ENCODE measurements at places on chromosomes 2 and 18.

GRCh38 chr18:23176701-23177432 is 41.6 kb downstream of the CABLES1 start:
- no peak for DNase-seq

DNA sequence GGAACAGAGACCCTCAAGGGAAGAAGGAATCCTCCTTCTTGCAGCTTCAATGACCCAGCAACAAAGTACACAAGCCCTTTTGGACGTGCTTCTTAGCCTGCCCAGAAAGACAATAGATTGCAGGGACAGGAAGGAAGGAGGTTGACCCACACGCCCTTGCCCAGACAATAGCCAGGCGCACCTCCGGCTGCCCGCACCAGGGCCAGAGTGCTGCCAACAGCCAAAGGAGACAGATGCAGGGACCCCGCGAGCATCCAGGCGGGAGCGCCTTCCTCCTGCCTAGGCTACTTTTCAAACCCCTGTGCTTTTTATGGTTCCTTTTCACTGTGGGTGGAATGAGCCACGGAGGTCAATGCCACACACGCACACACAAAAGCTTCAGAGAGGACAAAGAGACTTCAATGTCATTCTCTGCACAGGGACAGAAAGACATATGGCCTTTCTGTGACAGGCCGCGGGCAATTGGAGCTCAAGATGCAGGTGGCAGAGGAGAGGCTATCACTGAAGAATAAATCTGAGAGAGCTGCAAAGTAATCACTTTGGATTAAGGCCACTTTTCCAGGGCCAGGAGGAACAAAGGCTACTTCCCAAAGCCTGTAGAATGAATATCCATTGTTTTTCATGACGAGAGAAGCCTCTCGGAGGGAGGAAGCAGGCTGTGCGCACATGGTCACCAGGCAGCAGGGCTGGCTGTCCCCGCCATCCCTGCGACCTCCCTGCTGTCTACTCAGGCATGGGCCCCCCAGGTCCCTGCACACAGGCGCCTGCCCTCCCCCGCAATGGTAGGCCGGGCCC is 300.6 kb downstream of the EIPR1 start:
- peak; percentile 86 for DNase-seq

GRCh38 chr2:101580528-101580927 is 105.6 kb upstream of the RFX8 start:
- DNase-seq, result no peak

DNA sequence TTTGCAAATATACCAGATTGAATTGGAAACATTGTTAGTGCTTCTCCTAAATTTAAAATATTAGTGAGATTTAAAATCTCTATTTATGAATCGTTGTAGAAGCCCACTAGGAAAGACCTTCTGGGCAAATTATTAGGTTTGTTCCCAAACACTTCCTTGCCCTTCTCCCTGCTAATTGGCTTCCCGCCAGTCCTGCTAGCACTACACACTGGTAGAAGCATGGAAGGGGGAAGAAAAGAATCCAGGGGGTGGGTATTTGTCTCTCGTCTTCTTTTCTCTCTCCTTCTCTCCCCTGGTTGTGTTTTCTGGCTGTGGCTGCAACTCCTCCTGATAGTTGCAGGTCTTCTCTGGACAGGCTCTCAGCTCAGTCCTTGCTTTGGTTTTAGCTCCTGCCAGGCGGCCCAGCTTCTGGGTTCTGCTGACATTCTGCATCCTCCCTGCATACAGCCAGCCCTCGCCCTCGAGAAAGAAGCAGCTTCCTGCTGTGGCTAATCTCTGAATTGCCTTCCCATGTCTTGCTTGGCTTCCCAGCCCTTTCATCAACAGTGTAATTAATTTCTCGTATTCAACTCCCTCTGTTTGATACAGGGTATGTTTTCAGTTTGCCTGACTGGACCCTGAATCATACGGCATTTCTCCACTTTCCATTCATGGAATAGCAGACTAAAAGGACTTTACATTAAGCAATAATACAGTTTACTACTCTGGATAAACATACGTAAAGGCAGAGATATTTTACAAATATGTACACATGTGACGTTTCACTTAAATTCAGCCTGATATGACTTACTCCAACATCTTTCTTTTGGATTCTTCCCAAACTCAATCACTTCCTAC is 6.9 kb upstream of the PARD3B start:
- DNase-seq, result no peak

Data from WERI-Rb-1 (cell line).